HS-27A (cell line): ENCODE measurements at places on chromosomes 7 and 10.

DNA sequence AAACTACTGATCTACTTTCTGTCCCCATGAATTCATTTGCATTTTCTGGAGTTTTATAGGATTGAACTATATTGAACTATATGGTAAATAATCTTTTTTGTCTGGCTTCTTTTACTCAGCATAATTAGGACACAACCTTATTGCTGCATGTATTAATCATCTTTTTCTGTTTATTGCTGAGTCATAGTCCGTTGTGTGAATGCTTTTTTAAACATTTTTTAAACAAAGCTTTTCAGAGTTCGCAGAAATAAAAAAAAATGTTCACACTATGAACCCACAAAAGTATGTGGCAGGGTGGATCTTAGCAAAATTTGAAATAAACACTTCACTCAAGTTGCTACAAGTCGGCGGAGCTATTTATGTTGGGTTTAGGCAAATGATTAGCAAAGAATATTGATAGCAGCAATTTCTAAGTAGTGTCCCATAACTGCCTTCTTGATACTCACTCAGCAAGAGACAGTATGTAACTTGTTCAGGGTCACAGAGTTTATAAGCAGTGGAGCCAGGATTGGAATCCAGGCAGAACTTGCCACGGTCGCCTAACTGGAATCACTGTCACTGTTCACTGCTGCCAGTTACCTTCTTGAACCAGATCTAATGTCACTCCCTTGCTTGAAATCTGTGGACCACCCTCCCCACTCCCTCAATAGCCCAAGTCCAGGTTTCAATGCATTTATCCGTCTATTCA lies 5.6 kb downstream of the CH25H start:
- DNase-seq, result no peak

GRCh38 chr7:124276005-124276622 lies 243.2 kb upstream of the TMEM229A start:
- DNase-seq, result no peak

- no peak for DNase-seq
Measured at GRCh38 chr7:129829737-129830631, 122.8 kb downstream of the UBE2H start.

- no peak for DNase-seq
Measured at GRCh38 chr7:121480566-121481335, 84.6 kb upstream of the FAM3C start.

DNA sequence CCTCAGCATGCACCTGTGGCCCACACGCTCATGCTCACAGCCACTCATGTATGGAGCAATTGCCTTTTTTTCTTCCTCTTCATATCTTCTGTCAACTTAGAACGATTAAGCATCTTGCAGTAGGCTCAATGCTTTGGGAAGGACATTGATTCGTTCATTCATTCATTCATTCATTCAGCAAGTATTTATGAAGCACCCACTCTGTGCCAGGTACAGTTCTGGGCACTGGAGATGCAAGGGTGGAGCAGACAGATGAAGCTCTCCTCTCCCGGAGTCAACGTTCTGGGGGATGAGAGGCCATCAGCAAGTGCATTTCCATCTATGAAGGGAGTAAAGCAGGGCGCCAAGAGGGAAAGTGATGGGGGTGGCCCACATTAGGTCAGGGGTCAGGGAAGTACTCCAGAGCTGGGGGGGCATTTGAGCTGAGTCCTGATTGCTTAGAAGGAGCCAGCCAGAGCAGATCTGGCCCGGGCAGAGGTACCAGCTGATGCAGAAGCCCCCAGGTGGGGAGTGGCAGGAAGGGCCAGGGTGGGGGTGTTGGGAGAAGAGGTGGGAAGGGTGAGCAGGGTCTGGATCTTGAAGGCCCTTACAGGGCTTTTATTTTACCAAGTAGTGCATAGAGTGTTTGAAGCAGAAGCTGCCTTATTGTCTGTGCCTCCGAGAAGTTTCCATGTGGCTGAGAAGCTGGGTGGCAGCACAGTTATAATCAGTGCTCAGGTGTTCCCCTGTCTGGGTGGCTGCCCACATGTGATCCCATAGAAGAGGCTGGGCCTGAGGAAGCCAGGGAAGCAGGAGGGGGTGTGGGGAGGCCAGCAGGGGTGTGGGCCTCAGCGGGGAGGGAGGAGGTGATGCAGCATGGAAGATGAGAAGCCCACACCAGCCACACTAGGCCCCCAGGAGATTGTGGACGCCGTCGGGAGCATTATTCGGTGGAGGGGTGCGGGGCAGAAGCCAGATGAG lies 36.2 kb downstream of the CHST3 start:
- no peak for DNase-seq

- no peak for DNase-seq
Measured at GRCh38 chr10:35908451-35908850, 266.4 kb upstream of the FZD8 start.

GRCh38 chr7:101240226-101241014 lies 2.8 kb upstream of the CLDN15 start:
- no peak for DNase-seq

DNA sequence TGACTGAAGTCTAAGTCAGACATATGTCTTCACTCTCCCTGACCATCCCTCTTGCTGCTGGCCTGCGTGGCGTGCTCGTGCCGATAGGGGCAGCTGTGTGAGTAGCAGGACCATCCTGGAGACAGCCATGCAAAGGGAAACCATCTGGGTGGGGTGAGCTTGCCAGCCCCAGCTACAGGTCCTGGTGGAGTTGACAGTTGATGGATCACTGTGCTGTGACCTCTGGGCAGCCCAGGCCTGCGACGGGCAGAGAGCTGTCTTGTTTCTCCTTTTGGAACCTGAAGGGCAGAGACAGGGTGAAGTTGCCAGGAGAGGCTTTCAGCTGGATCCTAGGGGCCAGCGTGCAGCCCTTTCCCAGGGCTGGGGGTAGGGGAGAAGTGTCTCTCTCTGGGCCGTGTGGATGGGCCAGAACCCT lies 44.7 kb downstream of the GRK5 start:
- DNase-seq, result no peak

- no peak for DNase-seq
Measured at GRCh38 chr10:94423627-94424026, 21.3 kb downstream of the TBC1D12 start.

GRCh38 chr7:37445064-37445723 lies 3.5 kb downstream of the ELMO1 start:
- no peak for DNase-seq

- peak; percentile 23 for DNase-seq
Measured at GRCh38 chr7:72493850-72494661, 81.9 kb upstream of the CALN1 start.

GRCh38 chr7:23603632-23604295 lies 6.6 kb downstream of the CCDC126 start:
- no peak for DNase-seq

DNA sequence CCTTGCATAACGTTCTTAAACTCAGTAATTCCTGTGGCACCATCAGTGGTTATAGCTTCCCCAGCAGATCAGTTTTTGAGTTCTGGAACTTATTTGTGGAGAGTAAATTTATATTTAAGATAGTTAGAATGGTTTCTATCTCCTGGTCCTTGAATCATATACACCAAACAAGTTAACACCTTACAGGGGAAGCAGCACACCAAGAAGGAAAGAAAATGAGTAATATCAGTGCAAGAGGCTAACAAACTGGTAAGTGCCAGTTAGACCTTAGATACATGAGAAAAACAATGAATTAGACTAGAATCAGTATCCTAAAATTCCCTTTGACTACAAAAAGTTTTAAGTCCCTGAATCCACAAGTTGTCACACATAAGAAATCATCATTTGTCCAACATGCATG lies 54.2 kb downstream of the ABI1 start:
- no peak for DNase-seq

DNA sequence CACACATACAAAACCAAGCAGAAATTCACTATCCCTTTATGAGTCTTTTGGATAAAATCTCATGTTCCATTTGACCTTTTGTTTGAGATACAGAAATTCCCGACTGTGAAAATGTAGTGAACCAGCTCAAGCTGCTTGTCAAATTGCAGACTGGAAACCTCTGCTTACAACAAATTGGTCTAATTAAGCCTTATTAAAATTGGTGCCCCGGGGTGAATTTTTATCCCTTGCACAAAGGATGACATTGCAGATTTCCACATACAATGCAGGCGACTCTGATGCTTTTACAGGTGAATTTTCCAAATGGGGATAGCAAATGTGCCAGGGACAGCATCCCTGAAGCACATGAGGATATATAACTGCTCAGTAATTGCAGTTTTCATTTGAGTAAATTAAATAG lies 257.3 kb downstream of the BMPER start:
- DNase-seq, result no peak
